ENCODE measurements at places on chromosomes 5 and 9.

DNA sequence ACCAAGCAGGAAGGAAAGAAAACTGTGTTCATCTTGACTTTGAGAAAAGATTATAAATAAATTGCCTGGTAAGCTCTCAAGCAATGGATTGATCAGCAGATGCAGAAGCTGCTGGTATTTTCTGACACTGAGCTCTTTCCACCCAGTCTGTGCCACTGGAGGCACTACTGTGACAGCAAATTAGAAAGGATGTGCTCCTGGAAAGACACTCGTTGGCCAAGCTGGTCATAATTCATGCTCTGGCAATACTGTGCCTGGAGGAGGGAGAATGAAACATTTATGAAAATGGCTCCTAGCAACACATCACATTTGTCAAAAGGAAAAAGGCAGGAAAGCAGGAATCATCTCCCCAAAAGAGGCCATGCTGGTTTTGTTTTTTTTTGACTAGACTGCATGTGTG, 84.2 kb downstream of the CAVIN4 start:
- DNase-seq: no peak

- no peak for DNase-seq
These were observed 610.3 kb upstream of the KLF4 start for GRCh38 chr9:108099854-108100253.

DNA sequence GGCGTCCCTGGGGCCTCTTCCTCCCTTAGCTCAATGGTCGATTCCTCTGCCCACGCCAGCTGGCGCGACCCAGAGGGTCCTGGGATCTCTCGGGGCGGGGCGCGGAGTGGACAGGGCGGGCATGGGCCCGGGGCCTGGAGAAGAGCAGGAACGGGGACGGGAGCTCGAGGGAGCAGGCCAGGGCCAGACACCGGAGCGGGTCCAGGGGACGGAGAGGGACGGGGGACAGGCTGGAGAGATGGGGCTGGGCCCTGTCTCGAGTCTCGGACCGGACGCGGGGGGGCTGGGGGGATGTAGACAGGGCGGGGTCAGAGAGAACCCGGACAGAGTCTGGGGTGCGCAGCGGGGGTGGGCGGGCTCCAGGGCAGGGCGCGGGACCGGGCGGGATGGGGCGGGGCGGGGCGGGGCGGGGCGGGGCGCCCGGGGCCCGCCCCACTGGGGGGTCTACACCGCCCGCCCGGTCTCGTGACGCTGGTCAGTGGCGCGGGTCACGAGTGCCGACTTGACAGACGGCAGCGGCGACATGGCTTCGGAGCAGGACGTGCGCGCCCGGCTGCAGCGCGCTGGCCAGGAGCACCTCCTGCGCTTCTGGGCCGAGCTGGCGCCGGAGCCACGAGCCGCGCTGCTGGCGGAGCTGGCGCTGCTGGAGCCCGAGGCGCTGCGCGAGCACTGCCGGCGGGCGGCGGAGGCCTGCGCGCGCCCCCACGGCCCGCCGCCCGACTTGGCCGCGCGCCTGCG, at the start of gene UAP1L1:
UAP1L1 (plus strand) TSS at position 508 of the 738 bp plus-strand sequence; CDS start at position 524, 16 bp downstream.
- DNase-seq: peak; percentile 37

DNA sequence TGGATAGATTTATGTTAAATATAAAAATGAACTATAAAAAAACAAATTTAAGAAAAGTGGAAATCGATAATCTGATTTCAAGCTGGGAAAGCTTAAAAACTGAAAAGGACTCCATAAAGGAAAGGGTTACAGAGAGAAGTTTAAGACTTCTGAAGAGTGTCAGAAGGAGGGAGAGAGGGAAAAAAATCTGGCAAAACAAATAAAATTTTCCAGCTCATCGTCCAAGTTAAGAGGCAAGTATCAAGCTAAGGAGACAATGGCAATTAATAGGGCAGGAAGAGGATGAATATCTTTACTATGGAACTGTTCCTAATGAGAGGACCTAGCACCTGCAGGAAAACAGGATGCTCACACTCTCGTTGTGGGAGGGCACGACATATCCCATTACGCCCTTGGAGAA, 20.5 kb upstream of the HEXB start:
- no peak for DNase-seq

- DNase-seq: no peak
These were observed 261.7 kb downstream of the CDH12 start for GRCh38 chr5:22591461-22591860.

- no peak for DNase-seq
These were observed 66.8 kb upstream of the ITGA2 start for GRCh38 chr5:52922384-52922783.

DNA sequence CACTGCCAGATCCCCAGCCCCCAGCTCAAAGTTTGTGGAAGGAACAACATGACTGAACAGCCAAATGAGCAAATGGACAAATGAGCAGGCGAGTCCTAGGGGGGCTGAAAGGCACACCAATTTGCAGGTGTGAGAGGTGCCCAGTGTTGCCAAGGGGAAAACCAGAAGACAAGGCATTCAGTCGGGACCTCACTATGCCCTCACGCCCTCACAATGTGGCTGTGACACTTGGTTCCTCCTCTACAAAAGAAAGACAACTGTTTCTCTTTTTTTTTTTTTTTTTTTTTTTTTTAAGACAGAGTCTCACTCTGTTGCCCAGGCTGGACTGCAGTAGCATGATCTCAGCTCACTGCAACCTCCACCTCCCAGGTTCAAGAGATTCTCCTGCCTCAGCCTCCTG, 28.0 kb downstream of the TNIP1 start:
- DNase-seq: no peak

- no peak for DNase-seq
These were observed 94.1 kb upstream of the CACNA1B start for GRCh38 chr9:137783521-137783920.

GRCh38 chr9:135705376-135705775, 3.4 kb downstream of the KCNT1 start:
- no peak for DNase-seq

DNA sequence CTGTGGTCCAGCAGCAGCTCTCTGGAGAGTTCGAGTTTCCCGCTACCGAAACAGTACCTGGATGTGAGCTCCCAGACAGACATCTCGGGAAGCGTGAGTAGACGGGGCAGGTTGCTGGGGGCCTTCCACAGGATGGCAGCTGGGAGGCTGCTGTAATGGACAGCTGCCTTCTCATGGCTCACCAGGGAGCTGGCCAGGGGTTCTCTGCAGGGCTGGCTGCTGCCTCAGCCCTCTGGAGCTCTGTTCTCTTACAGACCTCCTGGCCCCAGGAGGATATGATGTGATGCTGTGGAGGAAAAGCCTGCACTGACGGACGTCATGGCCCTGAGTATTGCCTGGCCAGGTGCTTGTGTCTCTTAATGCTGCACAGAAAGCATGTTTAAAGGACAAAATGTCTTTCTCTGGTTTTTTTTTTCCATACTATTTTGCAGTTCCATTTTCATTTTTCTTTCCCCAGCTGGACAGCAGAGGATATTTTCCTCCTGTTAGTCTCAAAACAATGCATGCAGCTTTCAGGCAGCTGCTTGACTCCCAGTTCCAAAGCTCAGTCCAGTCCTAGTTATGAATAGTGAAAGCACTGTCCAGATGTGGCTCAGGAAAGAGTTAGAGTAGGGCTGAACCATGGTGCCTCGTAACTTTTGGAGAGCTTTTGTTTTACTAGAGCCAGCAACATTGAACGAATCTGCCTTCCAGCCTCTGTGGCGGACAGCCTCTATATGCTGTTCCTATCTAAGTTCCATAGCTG, 77.5 kb upstream of the RARS1 start:
- DNase-seq: no peak
